Uterus (tissue), 4 donors: ENCODE measurements at places on chromosomes 13 and 19. TPM values are rescaled to one million over a fixed set of nuclear protein-coding genes. Genes with fewer than 3 reads are reported as not detected.

- no peaks in the 10 kb centered on the region for H3K27me3 ChIP-seq
- H3K27ac ChIP-seq: no peak overlapping the region
- DNase-seq: no peak
- no peaks in the 10 kb centered on the region for H3K36me3 ChIP-seq
- no peak overlapping the region for H3K4me3 ChIP-seq
Observed at GRCh38 chr13:72286421-72286820, 419.4 kb upstream of the DACH1 start.

DNA sequence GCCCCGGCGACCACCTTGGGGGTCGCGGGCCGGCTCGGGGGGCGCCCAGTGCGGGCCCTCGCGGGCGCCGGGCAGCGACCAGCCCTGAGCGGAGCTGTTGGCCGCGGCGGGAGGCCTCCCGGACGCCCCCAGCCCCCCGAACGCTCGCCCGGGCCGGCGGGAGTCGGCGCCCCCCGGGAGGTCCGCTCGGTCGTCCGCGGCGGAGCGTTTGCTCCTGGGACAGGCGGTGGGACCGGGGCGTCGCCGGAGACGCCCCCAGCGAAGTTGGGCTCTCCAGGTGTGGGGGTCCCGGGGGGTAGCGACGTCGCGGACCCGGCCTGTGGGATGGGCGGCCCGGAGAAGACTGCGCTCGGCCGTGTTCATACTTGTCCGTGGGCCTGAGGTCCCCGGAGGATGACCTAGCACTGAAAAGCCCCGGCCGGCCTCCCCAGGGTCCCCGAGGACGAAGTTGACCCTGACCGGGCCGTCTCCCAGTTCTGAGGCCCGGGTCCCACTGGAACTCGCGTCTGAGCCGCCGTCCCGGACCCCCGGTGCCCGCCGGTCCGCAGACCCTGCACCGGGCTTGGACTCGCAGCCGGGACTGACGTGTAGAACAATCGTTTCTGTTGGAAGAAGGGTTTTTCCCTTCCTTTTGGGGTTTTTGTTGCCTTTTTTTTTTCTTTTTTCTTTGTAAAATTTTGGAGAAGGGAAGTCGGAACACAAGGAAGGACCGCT lies 729 bp downstream of the STK11 start:
- peak overlapping the region; percentile 71 for H3K4me3 ChIP-seq
- H3K4me1 ChIP-seq: peaks cover 10% of the 10 kb centered on the region
- no peaks in the 10 kb centered on the region for H3K27me3 ChIP-seq
- DNase-seq: no peak

DNA sequence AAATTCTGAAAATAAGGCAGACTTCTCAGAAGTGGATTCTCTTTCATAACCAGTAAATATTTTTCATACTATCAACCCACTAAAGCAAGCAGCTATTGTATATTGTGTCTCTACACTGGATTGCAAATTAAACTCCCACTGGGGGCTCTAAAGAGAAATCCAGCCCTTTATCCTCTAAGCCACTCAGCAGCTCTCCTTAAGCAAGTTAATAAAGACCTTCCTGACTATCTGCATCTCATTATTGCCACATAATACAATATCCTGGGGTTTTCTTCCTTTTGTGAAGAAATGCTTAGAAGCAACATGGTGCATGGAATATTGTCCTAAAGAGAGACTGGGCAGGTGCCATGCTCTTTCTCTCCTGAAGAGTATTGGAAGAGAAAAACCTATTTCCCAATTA lies 521.3 kb downstream of the MYO16 start:
- no peaks in the 10 kb centered on the region for H3K36me3 ChIP-seq
- no peaks in the 10 kb centered on the region for H3K27me3 ChIP-seq
- no peaks in the 10 kb centered on the region for H3K4me1 ChIP-seq

GRCh38 chr19:5767949-5768348 lies 16.6 kb downstream of the PRR22 start:
- no peaks in the 10 kb centered on the region for H3K4me1 ChIP-seq
- H3K36me3 ChIP-seq: no peaks in the 10 kb centered on the region
- no peak overlapping the region for H3K27ac ChIP-seq
- no peaks in the 10 kb centered on the region for H3K27me3 ChIP-seq
- DNase-seq: no peak
- H3K4me3 ChIP-seq: no peak overlapping the region

DNA sequence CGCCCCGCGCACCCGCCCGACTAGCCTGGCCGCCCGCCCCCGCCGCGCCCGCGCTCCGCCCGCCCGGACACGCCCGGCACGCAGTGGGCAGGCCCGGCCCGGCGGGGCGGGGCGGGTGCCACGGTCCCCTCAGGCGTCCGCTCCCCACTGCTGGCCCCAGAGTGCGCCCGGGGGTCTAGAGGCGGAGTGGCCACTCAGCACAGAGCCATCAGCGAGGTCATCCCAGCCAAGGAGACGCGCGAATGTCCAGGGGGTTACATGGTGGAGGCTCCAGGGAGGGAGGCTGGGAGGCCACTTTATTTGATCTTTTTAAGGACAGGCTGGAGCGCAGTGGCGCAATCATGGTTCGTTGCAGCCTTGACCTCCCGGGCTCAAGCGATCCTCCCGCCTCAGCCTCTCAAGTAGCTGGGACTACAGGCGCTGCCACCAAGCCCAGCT lies 236 bp upstream of the TINCR start:
- H3K4me1 ChIP-seq: no peaks in the 10 kb centered on the region
- no peak overlapping the region for H3K27ac ChIP-seq
- H3K27me3 ChIP-seq: peaks cover 13% of the 10 kb centered on the region
- no peaks in the 10 kb centered on the region for H3K36me3 ChIP-seq
- no peak overlapping the region for H3K4me3 ChIP-seq
- DNase-seq: no peak

DNA sequence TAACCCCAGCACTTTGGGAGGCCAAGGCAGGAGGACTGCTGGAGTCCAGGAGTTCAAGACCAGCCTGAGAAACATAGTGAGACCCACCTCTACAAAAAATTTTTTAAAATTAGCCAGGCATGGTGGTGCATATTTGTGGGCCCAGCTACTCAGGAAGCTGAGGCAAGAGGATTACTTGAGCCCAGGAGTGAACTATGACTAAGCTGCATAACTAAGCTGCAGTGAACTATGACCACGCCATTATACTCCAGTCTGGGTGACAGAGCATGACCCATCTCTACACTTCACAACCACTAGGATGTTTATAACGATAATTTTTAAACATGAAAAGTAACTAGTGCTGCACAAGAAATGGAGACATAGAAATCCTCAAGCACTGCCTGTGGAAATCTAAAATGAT lies 352.7 kb upstream of the SGCG start:
- H3K27me3 ChIP-seq: no peaks in the 10 kb centered on the region
- no peak overlapping the region for H3K27ac ChIP-seq
- DNase-seq: no peak
- H3K4me1 ChIP-seq: no peaks in the 10 kb centered on the region
- no peak overlapping the region for H3K4me3 ChIP-seq

DNA sequence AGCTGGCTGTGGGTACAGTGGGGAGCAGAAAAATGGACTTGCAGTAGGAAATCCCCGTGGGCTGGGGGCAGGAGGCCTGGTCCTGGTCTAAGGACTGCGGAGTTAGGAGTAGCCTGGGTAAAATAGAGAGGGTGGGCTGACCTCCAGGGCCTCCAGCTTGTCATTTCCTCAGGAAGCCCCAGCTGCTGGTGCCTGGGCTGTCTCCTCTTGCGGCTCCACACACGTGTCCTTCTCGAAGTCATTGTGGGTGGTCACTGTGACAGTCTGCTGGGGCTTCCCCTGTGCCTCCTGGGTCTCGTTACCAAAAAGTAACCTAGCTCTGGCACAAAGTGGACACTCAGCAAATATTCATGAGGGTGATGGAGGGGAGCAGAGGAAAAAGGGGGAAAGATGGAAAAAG lies 259.7 kb downstream of the FGF9 start:
- H3K27me3 ChIP-seq: no peaks in the 10 kb centered on the region
- no peak overlapping the region for H3K27ac ChIP-seq
- no peak for DNase-seq
- H3K36me3 ChIP-seq: no peaks in the 10 kb centered on the region
- H3K4me1 ChIP-seq: no peaks in the 10 kb centered on the region
- no peak overlapping the region for H3K4me3 ChIP-seq

DNA sequence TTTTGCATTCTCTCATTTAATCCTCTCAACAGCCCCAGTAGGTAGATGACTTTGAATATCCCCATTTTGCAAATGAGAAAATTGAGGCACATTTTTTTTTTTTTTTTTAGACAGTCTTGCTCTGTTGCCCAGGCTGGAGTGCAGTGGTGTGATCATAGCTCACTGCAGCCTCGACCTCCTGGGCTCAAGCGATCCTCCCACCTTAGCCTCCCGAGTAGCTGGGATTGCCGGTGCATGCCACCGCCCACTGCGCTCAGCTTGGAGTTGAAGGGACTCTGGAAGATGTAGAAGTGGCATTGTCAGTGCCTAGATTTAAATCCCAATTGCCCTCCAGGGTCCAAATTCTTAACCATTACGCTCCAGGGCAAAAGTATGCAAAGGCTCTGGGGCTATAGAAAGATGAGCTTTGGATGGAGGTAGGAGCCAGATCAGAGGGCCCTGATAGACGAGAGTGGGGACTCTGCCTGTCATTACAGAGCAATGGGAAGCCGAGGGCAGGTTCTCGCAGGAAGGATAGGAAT lies 813 bp upstream of the MCOLN1 start:
- H3K27ac ChIP-seq: peak overlapping the region; percentile 51
- H3K4me3 ChIP-seq: peak overlapping the region; percentile 63
- no peaks in the 10 kb centered on the region for H3K36me3 ChIP-seq
- H3K4me1 ChIP-seq: no peaks in the 10 kb centered on the region
- H3K27me3 ChIP-seq: no peaks in the 10 kb centered on the region
- DNase-seq: no peak

GRCh38 chr19:5206751-5207075 lies 133.9 kb downstream of the PTPRS start:
- H3K36me3 ChIP-seq: no peaks in the 10 kb centered on the region
- no peak overlapping the region for H3K4me3 ChIP-seq
- H3K4me1 ChIP-seq: no peaks in the 10 kb centered on the region
- H3K27me3 ChIP-seq: no peaks in the 10 kb centered on the region
- DNase-seq: no peak
- no peak overlapping the region for H3K27ac ChIP-seq

DNA sequence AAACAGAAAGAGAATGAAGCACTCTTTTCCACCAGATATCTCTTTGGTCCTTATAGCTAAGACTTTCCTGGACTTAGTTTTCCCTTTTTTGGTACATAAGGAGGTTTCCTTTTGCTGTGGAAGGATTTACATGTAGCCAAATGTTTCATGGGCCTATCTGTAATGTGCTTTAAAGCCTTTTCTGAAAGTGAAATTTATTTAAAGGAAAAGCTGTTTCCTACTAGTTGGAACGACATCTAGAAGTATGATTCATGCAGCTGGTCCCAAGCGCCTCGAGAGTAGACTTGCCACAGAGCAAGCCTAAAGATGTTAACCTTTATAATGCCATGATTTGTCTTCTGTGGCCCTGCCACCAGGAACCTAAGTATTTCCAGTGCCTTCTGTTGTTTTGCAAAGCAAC lies 390.3 kb downstream of the DLEU7 start:
- no peaks in the 10 kb centered on the region for H3K4me1 ChIP-seq
- no peak for DNase-seq
- peak overlapping the region; percentile 49 for H3K27ac ChIP-seq
- H3K27me3 ChIP-seq: no peaks in the 10 kb centered on the region

DNA sequence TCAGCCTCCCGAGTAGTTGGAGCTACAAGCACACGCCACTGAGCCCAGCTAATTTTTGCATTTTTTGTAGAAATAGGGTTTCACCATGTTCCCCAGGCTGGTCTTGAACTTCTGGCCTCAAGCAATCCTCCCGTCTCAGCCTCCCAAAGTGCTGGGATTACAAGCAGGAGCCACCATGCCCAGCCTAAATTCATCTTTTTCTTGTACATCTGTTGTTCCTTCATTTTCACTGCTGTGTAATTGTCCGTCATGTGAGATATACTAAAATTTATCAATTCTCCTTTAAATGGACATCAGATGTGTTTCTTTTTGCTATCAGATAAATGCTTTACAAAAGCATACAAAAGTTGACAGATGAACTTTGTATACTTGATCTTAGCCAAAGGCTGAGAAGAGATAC lies 22.9 kb downstream of the DYRK1B start:
- no peaks in the 10 kb centered on the region for H3K4me1 ChIP-seq
- H3K4me3 ChIP-seq: no peak overlapping the region
- no peaks in the 10 kb centered on the region for H3K27me3 ChIP-seq
- H3K36me3 ChIP-seq: no peaks in the 10 kb centered on the region
- DNase-seq: no peak

DNA sequence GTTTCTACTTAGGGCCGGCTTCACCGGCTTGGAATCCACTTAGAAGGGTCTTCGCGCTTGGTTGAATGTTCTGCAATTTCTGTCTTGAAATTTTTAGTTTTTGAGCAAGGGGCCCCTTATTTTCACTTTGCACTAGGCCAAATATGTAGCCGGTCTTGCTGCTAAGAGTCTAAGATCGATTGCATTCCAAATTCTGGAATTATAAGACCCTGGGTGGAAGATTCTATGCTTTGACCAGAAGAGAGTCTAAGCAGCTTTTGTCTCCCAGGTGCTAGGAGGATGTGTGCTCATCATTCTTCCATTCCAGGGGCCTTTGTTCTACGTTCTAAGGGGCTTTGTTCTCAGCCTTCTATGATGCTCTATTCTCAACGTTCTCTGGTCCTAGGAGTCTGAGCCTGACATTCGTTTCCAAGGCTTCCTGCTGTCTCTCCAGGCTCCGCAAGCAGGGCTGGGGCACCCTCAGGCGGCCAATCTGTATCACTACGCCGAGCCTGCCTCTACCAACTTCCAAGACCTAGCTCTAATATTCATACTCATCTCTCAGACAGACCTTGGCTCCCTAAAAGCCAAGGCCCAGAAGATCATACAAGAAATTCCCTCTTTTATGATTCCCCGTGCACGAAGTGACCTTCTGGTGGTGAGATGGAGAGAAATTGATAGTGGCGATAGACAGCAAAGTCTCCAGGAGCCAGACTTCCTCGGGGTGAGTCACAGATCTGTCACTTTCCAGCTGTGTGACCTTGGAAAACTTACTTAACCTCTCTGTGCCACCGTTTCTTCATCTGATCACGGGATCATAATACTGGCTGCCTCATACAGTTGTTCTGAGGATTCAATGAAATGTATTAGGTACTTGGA lies 982 bp upstream of the DACT3 start:
- peak overlapping the region; percentile 9 for H3K4me3 ChIP-seq
- H3K27me3 ChIP-seq: no peaks in the 10 kb centered on the region

- no peak overlapping the region for H3K27ac ChIP-seq
- no peak overlapping the region for H3K4me3 ChIP-seq
- no peak for DNase-seq
- no peaks in the 10 kb centered on the region for H3K36me3 ChIP-seq
- peaks cover 4% of the 10 kb centered on the region for H3K4me1 ChIP-seq
- no peaks in the 10 kb centered on the region for H3K27me3 ChIP-seq
Observed at GRCh38 chr13:76596216-76596615, 290.0 kb downstream of the KCTD12 start.

GRCh38 chr13:111519041-111519440 lies 198.6 kb downstream of the TEX29 start:
- no peak overlapping the region for H3K27ac ChIP-seq
- H3K36me3 ChIP-seq: no peaks in the 10 kb centered on the region
- H3K4me1 ChIP-seq: no peaks in the 10 kb centered on the region

GRCh38 chr13:51286135-51287002 lies 53.1 kb upstream of the SERPINE3 start:
- H3K36me3 ChIP-seq: no peaks in the 10 kb centered on the region
- H3K27ac ChIP-seq: no peak overlapping the region
- DNase-seq: peak; percentile 79
- H3K27me3 ChIP-seq: no peaks in the 10 kb centered on the region

GRCh38 chr13:45238945-45239795 lies 38.3 kb upstream of the KCTD4 start:
- no peaks in the 10 kb centered on the region for H3K4me1 ChIP-seq
- H3K27ac ChIP-seq: no peak overlapping the region
- H3K27me3 ChIP-seq: no peaks in the 10 kb centered on the region
- DNase-seq: no peak

Gene ARHGAP35
- total RNA-seq: 69.4 TPM

Gene BEST2
- 0.29 TPM for total RNA-seq

Gene ZNF614
- 11.8 TPM for total RNA-seq
